HCT116 (cell line): ENCODE measurements at places on chromosomes 2 and 18.

- DNase-seq = no peak
Observed at GRCh38 chr2:211766689-211767088, 771.9 kb downstream of the ERBB4 start.

GRCh38 chr2:109637749-109638570, 23.8 kb downstream of the SOWAHC start:
- no peak for DNase-seq

- no peak for DNase-seq
Observed at GRCh38 chr2:29343830-29344229, 228.6 kb downstream of the CLIP4 start.

DNA sequence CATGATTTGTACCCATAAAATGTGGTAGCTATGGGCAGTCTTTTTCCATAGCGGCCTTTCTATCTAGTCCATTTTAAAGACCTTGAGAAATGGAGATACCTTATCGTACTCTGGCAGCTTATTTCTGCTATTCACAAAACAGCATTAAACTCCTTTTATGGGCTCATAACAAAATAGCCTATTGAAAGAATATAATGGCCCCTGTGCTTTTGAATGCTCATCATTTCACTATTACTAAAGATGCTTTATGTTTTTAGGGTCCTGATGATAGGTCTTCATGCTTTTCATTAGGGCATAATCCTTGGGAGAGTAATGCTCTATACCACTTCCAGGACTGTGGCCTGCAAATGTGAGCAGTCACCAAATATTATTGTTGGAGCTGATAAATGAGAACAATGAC, 7.3 kb upstream of the TMEM178A start:
- no peak for DNase-seq

DNA sequence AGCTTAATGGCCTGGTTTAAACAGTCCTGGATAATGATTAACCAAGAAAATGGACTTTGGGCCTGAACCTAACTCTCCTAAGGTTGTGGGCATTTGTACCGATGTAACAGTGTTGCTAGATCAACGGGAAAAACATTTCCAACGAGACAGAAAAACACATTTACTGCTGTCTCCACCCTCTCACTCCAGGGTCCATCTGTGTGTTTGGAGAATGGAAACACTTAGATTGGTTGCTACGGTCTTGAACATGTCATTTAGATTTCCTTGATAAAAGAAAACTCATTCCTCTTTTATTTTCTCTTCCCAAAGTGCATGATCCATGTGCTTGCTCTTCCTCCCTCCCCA, 88.0 kb downstream of the SOCS6 start:
- DNase-seq = no peak

GRCh38 chr2:56587456-56587855, 403.7 kb downstream of the CCDC85A start:
- no peak for DNase-seq

GRCh38 chr2:102350137-102350793, 5.3 kb upstream of the IL18R1 start:
- no peak for DNase-seq

DNA sequence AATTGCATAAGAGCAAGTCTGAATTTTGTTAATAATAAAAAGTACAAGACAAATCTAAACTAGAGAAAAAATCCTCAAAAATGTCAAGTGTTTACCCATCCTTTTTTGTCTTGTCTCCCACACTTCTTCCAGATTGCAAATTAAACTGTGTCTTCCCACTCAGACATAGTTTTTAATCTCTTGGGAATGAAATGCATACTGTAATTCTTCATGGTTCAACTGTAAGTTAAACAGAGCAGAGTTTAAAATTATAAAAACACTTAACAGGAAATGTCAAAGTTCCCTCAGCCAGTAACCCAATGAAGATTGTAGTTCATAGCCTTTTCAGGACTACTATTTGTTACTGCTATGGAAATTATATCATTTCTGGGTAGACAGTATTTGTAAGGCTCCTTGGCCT, 171.8 kb downstream of the UBE2E3 start:
- no peak for DNase-seq

- no peak for DNase-seq
Observed at GRCh38 chr2:48728840-48729239, 26.7 kb downstream of the LHCGR start.

DNA sequence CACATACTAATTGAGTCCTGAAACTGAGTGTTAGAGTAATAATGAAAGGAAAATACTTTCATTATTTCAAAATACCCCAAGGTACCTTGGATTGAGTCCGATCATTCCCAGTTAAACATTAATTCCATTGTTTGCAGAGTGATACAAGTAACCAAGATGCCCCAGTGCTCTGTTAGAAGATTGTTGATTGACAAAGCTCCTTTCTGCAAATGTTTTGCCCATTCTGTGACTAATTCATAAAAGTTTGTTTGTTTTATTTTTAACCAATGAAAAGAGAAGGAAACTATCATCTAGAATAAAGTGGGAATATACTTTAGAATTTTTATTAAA, 124.0 kb downstream of the GULP1 start:
- DNase-seq = no peak

GRCh38 chr18:10332452-10332851, 122.0 kb upstream of the APCDD1 start:
- no peak for DNase-seq

DNA sequence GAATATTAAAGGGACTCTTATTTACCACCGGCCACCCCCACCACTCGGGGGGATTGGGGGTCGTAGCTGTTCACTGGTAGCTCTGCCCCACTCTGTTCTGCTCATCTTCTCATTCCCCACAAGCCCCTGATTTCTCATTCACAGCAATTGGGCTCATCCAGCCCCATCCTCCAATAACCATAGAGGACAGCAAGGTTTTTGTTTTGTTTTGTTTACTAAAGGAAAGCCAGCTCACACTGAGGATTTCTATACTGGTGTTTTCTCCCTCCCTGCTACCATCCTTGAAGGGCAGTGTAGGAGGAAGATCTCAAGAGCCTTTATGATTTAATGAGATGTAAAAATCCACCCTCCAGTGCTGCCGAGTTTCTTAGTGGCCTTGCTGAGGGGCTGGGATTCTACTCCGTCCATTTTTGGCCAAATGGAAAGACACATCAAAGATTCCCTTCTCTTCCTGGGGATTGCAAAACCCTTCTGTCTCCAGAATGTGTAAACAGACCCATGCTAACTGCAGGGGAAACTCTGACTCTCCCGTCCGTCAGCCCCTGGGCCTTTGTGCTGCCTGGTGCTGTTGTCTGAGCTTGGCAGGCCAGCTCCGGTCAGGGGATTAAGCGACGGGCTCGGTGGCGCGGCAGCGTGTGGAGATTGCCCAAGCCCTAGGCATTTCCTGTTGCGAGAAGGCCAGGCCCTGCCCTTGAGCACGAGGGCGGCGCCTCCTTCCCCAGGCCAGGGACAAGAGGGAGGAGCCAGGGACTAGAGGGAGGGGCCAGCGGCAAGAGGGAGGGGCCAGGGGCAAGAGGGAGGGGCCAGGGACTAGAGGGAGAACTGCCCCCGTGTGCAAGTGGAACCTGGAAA, 165.0 kb downstream of the ANTXR1 start:
- peak; percentile 75 for DNase-seq

DNA sequence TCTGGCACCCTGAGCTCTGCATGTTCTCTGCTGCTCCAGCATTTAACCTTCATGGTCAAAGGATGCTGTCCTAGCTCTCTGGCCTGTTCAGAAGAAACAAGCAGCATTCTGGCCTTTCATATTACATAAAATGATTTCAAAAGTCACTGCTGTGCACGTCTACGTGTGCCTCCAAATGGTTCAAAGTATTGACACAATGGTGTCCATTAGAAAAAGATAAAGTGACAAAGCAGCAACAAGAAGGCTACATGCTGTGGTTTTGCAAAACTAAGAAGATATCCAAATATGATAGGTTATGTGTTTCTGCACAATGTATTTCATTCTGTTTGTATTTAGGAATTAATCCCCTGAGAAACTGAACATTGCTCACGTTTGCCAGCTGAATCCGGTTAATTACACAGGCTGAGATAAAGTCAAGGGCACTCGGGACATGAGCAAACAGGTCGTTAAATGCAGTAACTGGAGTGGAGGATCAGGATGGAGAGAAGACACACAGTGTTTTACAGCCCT, 258.5 kb downstream of the DOK6 start:
- no peak for DNase-seq

DNA sequence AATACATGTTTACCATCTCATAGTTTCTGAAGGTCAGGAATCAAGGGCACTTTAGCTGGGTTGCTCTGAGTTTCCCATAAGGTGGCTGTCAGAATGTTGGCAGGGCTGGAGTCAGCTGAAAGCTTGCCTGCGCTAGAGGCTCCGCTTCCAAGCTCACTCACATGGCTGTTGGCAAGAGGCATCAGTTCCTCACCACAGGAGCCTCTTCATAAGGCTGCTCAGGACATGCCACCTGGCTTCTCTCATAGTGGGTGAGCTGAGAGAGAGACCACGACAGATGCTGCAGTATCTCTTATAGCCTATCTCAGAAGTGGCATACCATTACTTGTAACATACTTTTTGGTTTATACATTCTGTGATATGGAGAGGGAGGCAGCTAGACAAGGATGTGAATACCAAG, 7.2 kb downstream of the HADHB start:
- DNase-seq = no peak

DNA sequence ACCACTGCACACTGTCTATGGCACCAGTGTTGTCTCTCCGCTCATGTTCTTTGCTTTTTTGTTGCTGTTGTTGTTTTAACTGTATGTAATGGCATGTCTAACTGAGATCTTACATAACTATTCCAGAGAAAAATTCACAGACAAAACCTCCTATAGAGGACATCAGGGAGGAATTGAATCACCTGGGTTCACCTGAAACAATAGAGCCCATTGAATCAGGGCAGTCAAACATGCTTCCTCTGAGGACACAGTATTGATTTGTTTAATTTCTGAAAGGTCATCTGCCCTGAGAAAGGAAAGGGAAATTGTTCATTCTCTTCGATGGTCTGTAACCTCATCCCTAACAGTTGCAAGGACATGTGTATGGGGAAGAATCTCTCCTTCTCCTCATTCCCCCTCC, 237.5 kb downstream of the SRBD1 start:
- no peak for DNase-seq

DNA sequence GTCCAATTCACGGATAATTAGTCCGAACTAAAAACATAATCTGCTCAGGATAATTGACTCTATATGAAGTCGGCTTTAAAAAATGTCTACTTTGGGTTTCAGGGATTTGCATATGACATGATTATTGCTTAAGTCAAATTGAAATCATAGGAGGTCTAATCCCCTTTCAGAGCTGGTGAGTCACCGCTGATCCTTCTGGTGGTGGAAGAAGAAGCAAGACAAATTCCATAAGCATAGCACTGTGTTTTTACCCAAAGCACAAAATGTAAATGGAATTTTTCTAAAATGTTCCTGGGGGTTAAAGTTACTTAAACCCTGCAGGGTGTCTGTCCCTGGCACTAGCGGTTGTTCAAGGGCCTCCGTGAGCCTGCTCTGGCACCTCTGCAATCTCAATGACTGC, 460.2 kb downstream of the LRATD1 start:
- DNase-seq = no peak

DNA sequence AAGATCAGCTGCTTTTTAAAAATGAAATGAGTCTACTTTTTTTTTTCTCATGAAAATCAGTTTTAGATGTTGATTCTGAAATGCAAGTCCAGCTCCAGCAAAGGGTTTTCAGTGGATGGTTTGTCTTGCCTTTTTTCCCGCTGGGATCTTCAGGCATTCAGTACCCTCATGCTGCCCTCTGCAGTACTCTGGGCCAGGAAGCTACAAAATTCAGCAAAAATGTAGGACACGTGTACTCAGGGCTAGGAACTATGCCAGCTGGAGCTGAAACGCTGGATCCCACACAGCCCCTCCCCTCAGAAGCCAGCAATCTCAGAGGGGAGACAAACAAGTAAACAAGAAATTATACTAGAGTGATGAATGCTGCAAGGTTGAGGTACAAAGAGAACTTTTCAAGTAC, 97.3 kb downstream of the MMADHC start:
- no peak for DNase-seq

- no peak for DNase-seq
Observed at GRCh38 chr18:42268798-42269197, 313.8 kb downstream of the PIK3C3 start.

DNA sequence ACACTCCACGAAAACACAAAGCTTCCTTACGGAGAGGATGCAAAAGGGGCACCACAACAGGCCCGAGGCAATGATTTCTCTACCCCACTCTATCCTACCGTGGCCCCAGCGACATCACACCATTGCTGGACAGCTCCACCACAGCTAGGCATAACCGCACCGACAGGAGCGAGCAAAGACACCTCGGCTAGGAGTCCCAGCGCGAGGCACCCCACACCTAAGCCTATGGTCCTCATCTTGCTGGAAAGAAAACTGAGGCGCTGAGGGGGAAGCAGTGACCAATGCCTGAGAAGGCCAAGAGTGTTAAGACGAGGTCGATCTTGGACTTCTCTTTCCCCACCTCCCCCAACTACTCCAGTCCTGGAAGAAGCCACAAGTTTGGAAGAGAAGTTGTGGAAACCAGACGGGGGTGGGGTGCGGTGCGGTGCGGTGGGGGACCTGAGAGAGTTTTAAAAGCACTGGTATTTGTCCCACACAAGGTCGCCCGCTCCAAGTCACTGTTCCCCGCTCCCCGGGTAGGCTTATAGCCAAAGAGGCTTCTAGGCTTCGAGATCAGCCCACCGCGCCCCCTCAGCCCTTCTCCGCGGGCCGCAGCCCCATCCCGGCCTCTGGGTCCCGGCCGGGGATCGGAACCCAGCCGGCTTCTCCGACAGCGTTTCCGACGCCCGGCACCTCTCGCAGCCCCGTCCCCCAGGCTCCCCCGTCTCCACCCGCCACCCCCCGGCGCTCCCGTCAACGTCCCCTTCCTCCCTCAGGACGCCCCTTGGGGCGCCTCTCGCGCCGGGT, 766 bp downstream of the PDE6D start:
- DNase-seq = no peak

GRCh38 chr2:240959214-240959940, 39.0 kb upstream of the SNED1 start:
- no peak for DNase-seq

GRCh38 chr2:163943403-163944346, 207.9 kb upstream of the FIGN start:
- no peak for DNase-seq

- DNase-seq = no peak
Observed at GRCh38 chr2:217954469-217954868, 48.3 kb downstream of the TNS1 start.

- DNase-seq = no peak
Observed at GRCh38 chr2:42793334-42794270, 1.2 kb upstream of the HAAO start.

DNA sequence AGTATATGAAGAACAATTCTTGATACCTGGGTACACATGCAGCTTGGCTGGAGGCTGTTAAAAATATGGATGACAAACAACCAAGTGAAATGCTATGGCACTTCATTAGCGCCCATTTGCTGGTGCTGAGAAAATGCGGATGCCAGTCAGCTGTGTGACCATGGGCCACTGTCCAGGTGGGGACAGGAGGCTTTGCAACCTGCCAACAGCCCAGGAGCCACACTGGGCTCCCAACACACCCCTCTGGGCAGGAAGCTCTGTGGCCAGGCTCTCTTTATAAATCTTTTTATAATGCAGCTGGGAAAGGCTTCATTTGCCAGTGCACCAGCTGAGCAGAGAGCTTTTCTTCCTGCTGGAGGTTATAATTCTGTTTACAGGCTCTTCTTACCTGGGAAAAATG, 19.9 kb downstream of the RNF144A start:
- no peak for DNase-seq
